ENCODE measurements at places on chromosomes 1 and 21. TPM values are rescaled to one million over a fixed set of nuclear protein-coding genes. Genes with fewer than 3 reads are reported as not detected.

DNA sequence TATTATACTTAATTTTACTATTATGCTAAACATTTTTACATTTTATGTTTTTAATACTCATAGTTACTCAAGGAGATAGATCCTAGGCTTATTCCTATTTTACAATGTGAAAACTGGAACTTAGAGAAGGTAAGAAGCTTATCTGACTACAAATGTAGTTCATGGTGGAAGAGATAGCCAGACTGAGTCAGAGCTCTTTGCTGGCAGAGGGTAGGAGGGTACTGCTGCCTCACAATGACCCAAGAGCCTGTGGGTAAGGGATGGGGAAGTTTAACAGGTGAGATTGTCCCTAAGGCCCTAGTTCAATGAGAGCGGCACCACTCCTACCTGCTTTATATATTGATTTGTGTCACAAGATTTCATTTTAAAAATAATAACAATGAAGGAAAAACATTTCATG lies 34.1 kb upstream of the NEK7 start:
- no peak overlapping the region for H3K27ac ChIP-seq
- DNase-seq: no peak

GRCh38 chr1:150696162-150696561 lies 792 bp downstream of the GOLPH3L start:
- H3K36me3 ChIP-seq: peaks cover 27% of the 10 kb centered on the region
- no peak for DNase-seq
- peak overlapping the region; percentile 47 for H3K4me3 ChIP-seq
- no peaks in the 10 kb centered on the region for H3K27me3 ChIP-seq

- H3K4me1 ChIP-seq: no peaks in the 10 kb centered on the region
- DNase-seq: no peak
- H3K27ac ChIP-seq: no peak overlapping the region
- no peaks in the 10 kb centered on the region for H3K27me3 ChIP-seq
- H3K4me3 ChIP-seq: no peak overlapping the region
- no peaks in the 10 kb centered on the region for H3K36me3 ChIP-seq
Measured at GRCh38 chr1:175504875-175505555, 238.4 kb downstream of the TNR start.

GRCh38 chr1:66176832-66177231 lies 357.1 kb upstream of the SGIP1 start:
- H3K27ac ChIP-seq: no peak overlapping the region
- DNase-seq: no peak
- H3K36me3 ChIP-seq: no peaks in the 10 kb centered on the region
- peaks cover 8% of the 10 kb centered on the region for H3K4me1 ChIP-seq

GRCh38 chr1:89949991-89950624 lies 44.8 kb upstream of the ZNF326 start:
- no peaks in the 10 kb centered on the region for H3K27me3 ChIP-seq
- H3K27ac ChIP-seq: peak overlapping the region; percentile 48
- DNase-seq: no peak
- H3K36me3 ChIP-seq: no peaks in the 10 kb centered on the region
- H3K4me3 ChIP-seq: no peak overlapping the region

DNA sequence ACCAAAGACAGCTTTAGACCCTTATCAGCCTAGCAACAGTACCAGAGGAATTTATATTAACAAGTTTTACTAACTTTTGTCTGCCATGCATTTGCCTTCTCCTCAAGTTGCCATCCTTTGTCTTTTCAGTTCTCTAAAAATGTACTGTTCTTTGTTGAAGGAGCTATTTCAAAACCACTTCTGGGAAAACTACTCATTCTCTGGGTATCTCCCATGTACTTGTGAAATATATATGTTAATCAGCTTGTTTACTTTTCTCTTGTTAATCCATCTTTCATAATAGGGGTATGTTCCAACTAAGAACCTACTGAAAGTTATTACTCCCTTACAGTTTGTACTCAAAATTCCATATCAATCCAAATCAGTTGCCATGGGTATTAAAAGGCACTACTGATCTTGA lies 16.3 kb downstream of the DPYD start:
- H3K27me3 ChIP-seq: no peaks in the 10 kb centered on the region
- DNase-seq: no peak
- H3K4me3 ChIP-seq: no peak overlapping the region
- peaks cover 16% of the 10 kb centered on the region for H3K4me1 ChIP-seq

- no peaks in the 10 kb centered on the region for H3K27me3 ChIP-seq
- H3K27ac ChIP-seq: no peak overlapping the region
- DNase-seq: no peak
- H3K36me3 ChIP-seq: no peaks in the 10 kb centered on the region
Measured at GRCh38 chr1:56745231-56745630, 74.0 kb downstream of the FYB2 start.

GRCh38 chr1:47393141-47393540 lies 22.9 kb upstream of the FOXE3 start:
- peaks cover 13% of the 10 kb centered on the region for H3K4me1 ChIP-seq
- H3K27ac ChIP-seq: no peak overlapping the region

GRCh38 chr1:212641956-212642355 lies 33.4 kb downstream of the ATF3 start:
- no peak overlapping the region for H3K4me3 ChIP-seq
- no peaks in the 10 kb centered on the region for H3K27me3 ChIP-seq
- no peak for DNase-seq
- H3K4me1 ChIP-seq: peaks cover under 1% of the 10 kb centered on the region

DNA sequence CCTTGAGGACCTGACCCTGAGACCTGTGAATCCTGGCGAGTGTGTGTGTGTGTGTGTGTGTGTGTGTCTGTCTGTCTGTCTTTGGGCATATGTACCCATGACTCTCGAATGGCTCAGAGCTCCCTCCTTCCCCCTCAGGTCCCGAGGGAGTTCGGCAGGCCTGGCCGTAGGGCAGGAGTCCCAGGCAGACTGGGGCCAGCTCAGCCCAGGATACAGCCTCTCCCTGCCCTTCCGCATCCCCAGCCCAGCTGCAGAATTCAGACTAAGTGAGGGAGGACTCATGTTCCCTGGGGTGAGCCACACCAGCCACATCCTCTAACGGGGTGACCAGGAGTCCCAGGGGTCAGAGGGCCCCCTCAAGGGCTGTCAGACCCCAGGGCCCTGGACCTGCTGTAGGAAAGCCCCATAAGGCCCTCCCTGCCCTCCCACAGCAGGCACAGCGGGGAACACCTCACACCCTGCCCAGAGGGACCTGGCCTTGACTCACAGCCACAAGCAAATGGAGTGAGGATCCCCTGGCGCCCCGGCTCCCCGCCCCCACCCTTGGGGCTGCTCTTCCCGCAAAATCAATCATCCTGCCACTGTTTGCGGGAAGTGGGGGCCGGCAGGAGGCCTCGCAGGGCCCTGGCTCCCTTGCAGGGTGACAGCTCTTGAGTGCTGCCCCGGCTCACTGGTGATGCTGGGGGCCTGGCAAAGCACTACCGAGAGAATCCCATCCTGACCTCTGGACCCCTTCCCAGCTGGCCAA lies 101.7 kb upstream of the CASZ1 start:
- no peak overlapping the region for H3K27ac ChIP-seq
- no peaks in the 10 kb centered on the region for H3K36me3 ChIP-seq
- peaks cover 7% of the 10 kb centered on the region for H3K27me3 ChIP-seq
- DNase-seq: no peak

- no peak overlapping the region for H3K4me3 ChIP-seq
- H3K27me3 ChIP-seq: no peaks in the 10 kb centered on the region
- H3K27ac ChIP-seq: peak overlapping the region; percentile 85
Measured at GRCh38 chr1:27589841-27590426, 14.0 kb downstream of the AHDC1 start.

- H3K36me3 ChIP-seq: peaks cover 3% of the 10 kb centered on the region
- no peaks in the 10 kb centered on the region for H3K4me1 ChIP-seq
- peak; percentile 71 for DNase-seq
- no peak overlapping the region for H3K27ac ChIP-seq
Measured at GRCh38 chr1:15501208-15502032, 22.6 kb downstream of the CASP9 start.

DNA sequence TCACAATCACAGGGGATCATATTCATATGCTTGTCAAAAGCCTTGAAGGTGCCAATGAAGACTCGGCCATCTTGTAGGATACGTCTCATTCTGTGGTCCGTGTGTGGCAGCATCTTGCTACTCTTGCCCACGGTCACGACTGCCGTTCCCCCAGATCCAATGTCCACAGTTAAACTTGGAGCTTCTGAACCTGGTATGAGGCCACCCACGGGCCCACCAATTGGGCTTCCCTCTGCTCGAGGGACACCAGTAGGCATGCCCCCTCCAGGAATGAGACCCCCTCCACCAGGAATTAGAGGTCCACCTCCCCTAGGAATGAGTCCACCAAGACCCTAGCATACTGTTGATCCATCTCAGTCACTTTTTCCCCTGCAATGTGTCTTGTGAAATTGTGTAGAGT lies 39.6 kb downstream of the MORN1 start:
- H3K27ac ChIP-seq: no peak overlapping the region
- H3K4me3 ChIP-seq: no peak overlapping the region
- H3K4me1 ChIP-seq: no peaks in the 10 kb centered on the region
- no peaks in the 10 kb centered on the region for H3K27me3 ChIP-seq

GRCh38 chr21:43719748-43720538 lies 1.0 kb downstream of the PDXK start:
- peak overlapping the region; percentile 87 for H3K4me3 ChIP-seq
- H3K36me3 ChIP-seq: no peaks in the 10 kb centered on the region
- peaks cover 25% of the 10 kb centered on the region for H3K4me1 ChIP-seq
- DNase-seq: no peak
- H3K27ac ChIP-seq: peak overlapping the region; percentile 93

DNA sequence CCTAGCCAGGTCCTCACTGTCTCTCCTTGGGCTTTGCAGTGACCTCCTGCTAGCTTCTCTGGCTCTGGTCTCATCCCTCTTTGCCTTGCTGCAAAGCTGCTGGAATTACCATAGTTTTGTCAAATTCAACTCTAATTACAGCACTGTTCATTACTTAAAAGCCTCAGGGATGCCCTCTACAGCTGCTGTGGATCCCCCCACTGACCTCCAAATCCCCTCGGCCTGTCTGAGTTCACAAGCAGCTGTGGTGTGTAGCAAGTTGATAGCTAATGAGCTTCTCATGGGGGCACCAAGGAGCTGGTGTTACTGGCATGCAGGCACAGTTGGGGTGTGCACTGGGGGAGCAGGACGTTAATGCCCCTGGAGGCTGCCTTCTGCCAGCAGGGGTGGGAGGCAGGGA lies 24.8 kb downstream of the NIPAL3 start:
- H3K27me3 ChIP-seq: no peaks in the 10 kb centered on the region
- DNase-seq: no peak
- no peak overlapping the region for H3K27ac ChIP-seq
- no peaks in the 10 kb centered on the region for H3K36me3 ChIP-seq
- no peak overlapping the region for H3K4me3 ChIP-seq

DNA sequence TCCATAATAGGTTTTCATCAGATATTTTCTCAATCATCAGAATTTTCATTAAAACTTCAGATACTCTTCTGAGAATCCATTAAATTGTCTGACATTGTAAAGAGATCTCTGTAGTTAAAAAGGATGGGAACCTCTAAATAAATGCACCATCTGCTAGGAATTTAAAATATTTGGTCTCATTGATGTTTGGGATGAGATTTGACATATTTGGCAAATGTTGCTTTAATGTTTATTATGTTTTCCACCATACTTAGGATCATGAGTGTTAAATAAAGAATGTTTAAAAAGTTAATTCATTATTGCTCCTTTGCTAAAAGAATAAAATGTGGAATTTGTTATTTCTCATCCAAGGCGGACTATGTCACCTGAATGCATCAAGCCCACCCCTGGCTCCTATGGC lies 85.5 kb upstream of the VANGL1 start:
- H3K4me3 ChIP-seq: no peak overlapping the region
- H3K36me3 ChIP-seq: no peaks in the 10 kb centered on the region
- H3K27ac ChIP-seq: no peak overlapping the region
- H3K27me3 ChIP-seq: no peaks in the 10 kb centered on the region
- no peaks in the 10 kb centered on the region for H3K4me1 ChIP-seq

- H3K36me3 ChIP-seq: no peaks in the 10 kb centered on the region
- H3K4me1 ChIP-seq: no peaks in the 10 kb centered on the region
- DNase-seq: peak; percentile 15
- H3K27me3 ChIP-seq: no peaks in the 10 kb centered on the region
- H3K27ac ChIP-seq: no peak overlapping the region
Measured at GRCh38 chr1:221166559-221167318, 287.5 kb downstream of the HLX start.

DNA sequence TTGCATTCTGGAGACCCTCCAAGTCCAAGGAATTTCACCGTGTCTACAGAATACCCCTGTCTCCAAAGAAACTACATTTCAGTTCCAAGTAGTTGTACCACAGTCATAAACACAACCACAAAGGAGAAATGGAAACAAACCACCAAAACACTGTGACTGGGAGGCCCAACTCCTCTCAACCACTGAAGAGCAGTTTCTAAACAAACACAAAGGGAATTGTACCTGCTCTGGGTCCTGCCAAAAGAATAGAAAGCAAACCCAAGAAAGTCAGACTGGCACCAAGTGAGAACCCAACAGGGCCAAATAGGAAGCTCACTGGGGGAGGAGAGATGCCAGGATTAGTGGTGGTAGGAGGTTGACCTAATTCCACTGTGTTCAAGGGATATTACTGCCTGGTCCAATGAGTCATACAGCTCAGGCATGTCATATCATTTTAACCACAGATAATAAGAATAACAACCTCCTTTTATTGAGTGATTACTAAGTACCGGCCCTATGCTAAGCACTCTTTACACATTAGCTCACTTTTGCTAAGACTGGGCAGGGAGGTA lies 123.9 kb upstream of the PPP2R5A start:
- no peak overlapping the region for H3K27ac ChIP-seq
- H3K36me3 ChIP-seq: no peaks in the 10 kb centered on the region
- no peak for DNase-seq
- no peaks in the 10 kb centered on the region for H3K27me3 ChIP-seq

DNA sequence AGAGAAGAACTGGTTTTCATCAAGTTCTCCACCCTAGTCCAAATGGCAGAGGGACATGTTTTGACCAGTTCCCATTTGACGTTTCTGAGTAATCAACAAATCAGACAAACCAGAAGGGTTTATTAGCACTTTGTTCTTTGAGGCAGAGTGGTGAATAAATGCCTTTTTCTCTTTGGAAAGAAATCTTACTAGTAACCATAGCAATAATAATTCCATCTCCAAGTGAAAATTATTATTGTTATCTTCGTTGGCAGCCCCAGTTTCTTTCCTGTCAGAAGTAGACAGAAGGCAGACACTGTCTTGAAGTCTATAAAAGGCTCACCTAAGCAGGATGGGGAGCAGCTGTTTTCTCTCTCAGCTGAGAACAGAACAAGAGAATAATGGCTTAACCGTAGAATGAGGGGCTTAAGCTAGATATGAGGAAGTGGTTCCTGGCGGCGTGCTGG lies 391.6 kb downstream of the PBX1 start:
- H3K27me3 ChIP-seq: no peaks in the 10 kb centered on the region
- H3K4me1 ChIP-seq: no peaks in the 10 kb centered on the region
- H3K27ac ChIP-seq: peak overlapping the region; percentile 78
- no peaks in the 10 kb centered on the region for H3K36me3 ChIP-seq
- no peak for DNase-seq

GRCh38 chr1:228084325-228084724 lies 1.8 kb downstream of the ARF1 start:
- H3K27ac ChIP-seq: peak overlapping the region; percentile 93
- no peak for DNase-seq
- no peaks in the 10 kb centered on the region for H3K36me3 ChIP-seq

PDZK1 gene
- 3.0 TPM for total RNA-seq

TRABD2B gene
- total RNA-seq: 0.37 TPM

SLC1A7 gene
- total RNA-seq: not detected

HSPB7 gene
- 6.0 TPM for total RNA-seq

CCDC27 gene
- total RNA-seq: not detected

TTF2 gene
- 10.1 TPM for total RNA-seq
